ENCODE measurements at places on chromosomes 5 and 9. TPM values are rescaled to one million over a fixed set of nuclear protein-coding genes. Genes with fewer than 3 reads are reported as not detected.

NOXA1 gene
- 0.40 TPM for total RNA-seq

ELOVL7 gene
- 0.06 TPM for total RNA-seq

SLC38A9 gene
- 19.2 TPM for total RNA-seq

NELFB gene
- total RNA-seq: 67.0 TPM

ANKRD33B gene
- total RNA-seq: 22.9 TPM

CAMK4 gene
- 51.8 TPM for total RNA-seq

PTGES gene
- not detected for total RNA-seq

WDR38 gene
- total RNA-seq: not detected

GFI1B gene
- not detected for total RNA-seq

PCDHGB6 gene
- 0.06 TPM for total RNA-seq

PDCD1LG2 gene
- total RNA-seq: 0.51 TPM

SEC24A gene
- total RNA-seq: 23.5 TPM
